ENCODE measurements at places on chromosomes 7 and 10. TPM values are rescaled to one million over a fixed set of nuclear protein-coding genes. Genes with fewer than 3 reads are reported as not detected.

PCDH15 gene
- total RNA-seq = not detected

ELFN1 gene
- not detected for total RNA-seq

CFAP70 gene
- total RNA-seq = 0.50 TPM

SFRP5 gene
- total RNA-seq = not detected

DNA sequence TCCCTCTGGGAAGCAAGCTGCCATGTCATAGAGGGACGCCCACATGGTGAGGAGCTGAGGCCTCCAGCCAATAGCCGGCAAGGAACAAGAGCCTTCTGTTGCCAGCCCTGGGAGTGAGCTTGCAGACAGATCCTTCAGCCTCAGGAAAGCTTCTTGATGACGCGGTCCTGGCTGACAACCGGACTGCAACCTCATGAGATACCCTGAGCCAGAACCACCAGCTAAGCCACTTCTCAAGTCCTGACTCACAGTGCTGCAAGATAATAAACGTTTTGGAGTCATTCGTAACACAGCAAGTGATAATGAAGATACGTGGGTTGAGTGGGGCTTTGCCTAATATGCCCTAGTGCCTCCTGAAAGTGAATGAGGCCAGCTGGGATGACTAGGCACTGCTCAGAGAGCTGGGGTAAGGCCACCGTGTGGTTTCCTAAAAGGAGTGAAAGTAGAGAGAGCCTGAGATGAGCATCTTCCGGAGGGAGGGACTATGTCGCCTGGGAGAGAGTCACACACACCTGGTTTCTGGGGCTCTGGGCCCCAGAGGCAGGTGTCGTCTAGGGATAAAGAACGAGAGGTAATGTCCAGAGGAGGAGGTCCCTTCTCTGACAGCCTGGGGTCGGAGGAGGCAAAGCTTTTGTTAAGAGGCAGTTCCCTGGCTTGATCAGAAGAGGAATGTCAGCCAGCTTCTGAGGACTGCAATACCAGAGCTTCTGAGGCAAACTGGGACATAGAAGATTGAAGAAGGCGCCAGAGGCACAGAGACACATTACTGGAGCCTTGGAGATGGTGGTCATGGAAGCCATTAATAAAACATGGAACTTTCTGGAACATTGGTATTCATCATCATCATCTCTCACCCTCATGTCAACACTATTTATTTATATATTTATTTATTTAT, 53.6 kb downstream of the PYROXD2 start:
- DNase-seq = no peak
- no peak overlapping the region for H3K4me3 ChIP-seq
- no peak overlapping the region for H3K27ac ChIP-seq
- no peaks in the 10 kb centered on the region for H3K36me3 ChIP-seq

GRCh38 chr10:26681076-26681475, 16.4 kb upstream of the PDSS1 start:
- peaks cover 5% of the 10 kb centered on the region for H3K4me1 ChIP-seq
- no peak overlapping the region for H3K4me3 ChIP-seq
- DNase-seq = no peak
- no peak overlapping the region for H3K27ac ChIP-seq

- H3K27me3 ChIP-seq = peaks cover 3% of the 10 kb centered on the region
- no peak overlapping the region for H3K4me3 ChIP-seq
- no peaks in the 10 kb centered on the region for H3K4me1 ChIP-seq
- H3K36me3 ChIP-seq = no peaks in the 10 kb centered on the region
- H3K27ac ChIP-seq = no peak overlapping the region
Observed at GRCh38 chr7:20351901-20352300, 21.2 kb downstream of the ITGB8 start.

DNA sequence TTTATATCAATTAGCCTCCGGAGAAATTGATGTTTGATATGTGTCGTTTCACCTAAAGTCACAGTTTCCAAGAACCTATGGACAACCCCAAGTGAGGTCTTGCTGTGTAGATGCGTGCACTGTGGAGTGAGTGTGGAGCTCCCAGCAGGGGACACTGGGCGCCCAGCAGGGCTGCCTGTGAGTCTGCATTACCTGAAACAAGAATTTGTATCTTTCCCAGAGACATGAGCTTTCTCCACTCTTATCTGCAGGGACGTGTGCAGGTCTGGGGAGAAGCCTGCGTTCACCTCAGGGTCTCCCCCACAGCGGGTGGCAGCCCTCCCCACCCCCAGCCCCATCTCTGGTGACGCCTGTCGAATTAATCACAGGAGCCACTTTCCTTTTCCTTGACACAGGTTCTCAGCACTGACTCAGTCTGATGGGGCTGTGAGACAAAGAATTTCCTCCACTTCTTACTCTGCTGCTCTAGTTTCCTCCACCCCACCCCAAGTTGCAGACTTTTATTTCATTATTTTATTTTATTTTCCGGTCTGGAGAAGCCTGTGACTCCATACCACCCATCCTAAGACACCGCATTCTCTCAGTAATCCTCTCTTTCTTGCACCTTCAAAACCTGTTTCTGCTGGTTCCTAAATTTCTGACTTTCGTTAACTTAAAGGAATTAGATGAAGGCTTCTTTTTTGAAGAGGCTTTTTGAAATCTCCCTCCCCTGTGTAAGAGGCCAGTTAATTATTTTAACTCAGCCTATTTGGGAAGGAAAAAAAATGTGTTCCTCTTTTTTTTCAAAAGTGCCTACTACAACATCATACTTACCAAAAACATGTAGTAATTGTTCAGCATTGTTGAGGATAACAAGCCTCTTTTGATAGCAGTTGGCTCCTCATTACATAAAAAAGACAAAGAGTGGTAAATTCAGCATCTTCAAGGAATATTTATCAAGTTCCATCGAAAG, 17.0 kb upstream of the INSIG1 start:
- DNase-seq = no peak
- H3K4me3 ChIP-seq = no peak overlapping the region
- H3K4me1 ChIP-seq = peaks cover 38% of the 10 kb centered on the region
- no peaks in the 10 kb centered on the region for H3K36me3 ChIP-seq

- peaks cover 37% of the 10 kb centered on the region for H3K27me3 ChIP-seq
- H3K4me3 ChIP-seq = no peak overlapping the region
- no peaks in the 10 kb centered on the region for H3K4me1 ChIP-seq
- DNase-seq = no peak
- no peak overlapping the region for H3K27ac ChIP-seq
Observed at GRCh38 chr10:34522546-34522945, 292.6 kb downstream of the PARD3 start.

DNA sequence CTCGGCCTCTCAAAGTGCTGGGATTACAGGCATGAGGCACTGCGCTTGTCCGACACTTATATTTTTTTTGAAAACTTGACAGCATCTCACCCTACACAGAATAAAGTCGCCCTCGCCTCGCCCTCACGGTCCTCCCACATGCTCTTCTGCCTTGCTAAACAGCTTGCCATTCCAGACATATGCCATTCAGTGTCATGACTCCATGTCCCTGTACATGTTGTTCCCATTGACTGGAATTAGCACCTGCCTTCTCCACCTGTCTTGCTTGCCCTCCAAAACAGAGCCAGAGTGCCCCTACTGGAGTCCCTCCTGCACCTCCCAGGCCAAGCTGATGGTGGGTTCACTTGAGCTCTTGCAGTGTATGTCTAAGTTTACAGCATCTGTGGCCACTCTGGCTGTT, 6.2 kb downstream of the NIPSNAP2 start:
- peaks cover 22% of the 10 kb centered on the region for H3K4me1 ChIP-seq
- H3K36me3 ChIP-seq = no peaks in the 10 kb centered on the region

GRCh38 chr7:26143298-26144048, 8.5 kb upstream of the NFE2L3 start:
- H3K4me1 ChIP-seq = no peaks in the 10 kb centered on the region
- H3K27me3 ChIP-seq = peaks cover 11% of the 10 kb centered on the region
- no peak overlapping the region for H3K4me3 ChIP-seq
- DNase-seq = no peak

- peaks cover 13% of the 10 kb centered on the region for H3K4me1 ChIP-seq
- H3K4me3 ChIP-seq = no peak overlapping the region
- H3K36me3 ChIP-seq = peaks cover 21% of the 10 kb centered on the region
- no peak overlapping the region for H3K27ac ChIP-seq
- no peaks in the 10 kb centered on the region for H3K27me3 ChIP-seq
Observed at GRCh38 chr10:12221323-12222298, 25.6 kb downstream of the CDC123 start.

DNA sequence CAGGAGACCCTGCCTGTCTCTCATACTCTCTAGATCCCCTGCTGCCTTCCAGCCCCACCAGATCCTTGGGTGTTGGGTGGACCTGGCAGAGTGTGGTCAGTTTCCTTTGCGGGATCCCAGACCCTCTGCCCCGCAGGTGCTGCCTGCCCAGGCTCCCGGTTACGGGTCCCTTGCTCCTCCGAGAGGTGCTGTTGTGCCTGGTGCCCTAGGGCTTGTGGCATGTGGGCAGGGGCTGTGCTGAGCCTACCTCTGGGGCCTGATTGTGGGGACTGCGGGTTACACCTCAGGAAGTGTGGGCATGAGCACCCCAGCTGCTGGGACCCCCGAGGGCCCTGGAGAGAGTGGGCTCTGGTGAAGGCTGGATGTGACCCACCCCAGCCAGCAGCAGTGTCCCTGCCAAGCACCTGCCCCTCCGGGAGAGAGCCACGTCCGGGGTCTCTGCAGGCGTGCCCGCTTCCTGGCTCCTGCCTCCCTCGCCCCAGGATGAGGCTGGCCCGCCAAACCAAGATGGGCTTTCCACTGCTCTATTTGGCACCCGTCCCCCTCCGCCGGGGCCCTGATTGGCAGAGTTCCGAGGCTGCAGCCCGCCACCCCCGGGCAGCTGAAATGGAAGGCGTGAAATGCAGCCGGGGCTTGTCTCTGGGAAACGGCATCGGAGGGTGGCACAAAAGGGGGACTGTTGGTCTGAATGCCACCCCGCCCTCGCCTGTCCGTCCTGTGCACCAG, 17.0 kb downstream of the CLIP2 start:
- no peaks in the 10 kb centered on the region for H3K36me3 ChIP-seq
- H3K27me3 ChIP-seq = no peaks in the 10 kb centered on the region
- DNase-seq = no peak
- no peak overlapping the region for H3K27ac ChIP-seq
- peaks cover 24% of the 10 kb centered on the region for H3K4me1 ChIP-seq

DNA sequence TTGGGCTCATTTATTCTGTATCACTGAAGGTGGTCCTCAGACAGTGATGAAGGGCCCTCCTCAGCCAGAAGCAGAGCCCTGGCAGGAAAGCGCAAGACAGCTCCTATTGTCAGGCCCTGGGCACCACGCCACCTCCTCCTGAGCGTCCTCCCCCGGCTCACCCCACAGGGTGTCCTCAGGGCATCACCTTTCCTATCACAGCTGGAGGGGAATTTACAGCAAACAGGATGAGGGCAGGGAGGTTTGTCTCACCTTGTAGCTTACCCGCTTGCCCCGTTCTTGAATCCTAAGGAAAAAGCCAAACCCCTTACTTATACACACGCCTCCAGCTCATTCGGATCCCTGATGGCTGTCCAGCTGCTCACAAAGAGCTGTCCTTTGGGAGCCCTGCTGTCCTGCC, 50.2 kb upstream of the LANCL2 start:
- H3K4me3 ChIP-seq = no peak overlapping the region
- DNase-seq = no peak
- no peak overlapping the region for H3K27ac ChIP-seq
- peaks cover 14% of the 10 kb centered on the region for H3K36me3 ChIP-seq
- peaks cover 48% of the 10 kb centered on the region for H3K27me3 ChIP-seq

DNA sequence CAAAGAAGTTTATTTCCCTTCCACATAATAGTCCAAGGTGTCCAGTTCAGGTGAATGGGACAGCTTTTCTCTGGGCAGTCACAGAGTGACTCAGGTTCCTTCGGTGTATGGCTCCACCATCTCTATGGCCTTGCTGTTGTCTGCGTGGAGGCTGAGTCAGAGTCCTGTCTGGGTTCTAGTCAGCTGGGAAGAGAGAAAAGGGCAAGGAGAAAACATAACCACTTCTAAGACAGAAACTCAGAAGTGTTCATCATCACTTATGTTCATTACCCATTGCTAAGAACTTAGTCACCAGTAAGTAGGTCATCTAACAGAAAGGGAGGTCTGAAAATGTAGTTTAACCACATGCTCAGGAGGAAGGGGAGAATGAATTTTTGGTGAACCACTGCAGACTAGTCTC, 32.4 kb upstream of the CCDC7 start:
- no peak overlapping the region for H3K27ac ChIP-seq
- peaks cover 7% of the 10 kb centered on the region for H3K4me1 ChIP-seq
- peaks cover 13% of the 10 kb centered on the region for H3K27me3 ChIP-seq
- peak overlapping the region; percentile 42 for H3K4me3 ChIP-seq
- DNase-seq = no peak

- H3K27me3 ChIP-seq = peaks cover 2% of the 10 kb centered on the region
- H3K36me3 ChIP-seq = no peaks in the 10 kb centered on the region
- no peak overlapping the region for H3K27ac ChIP-seq
- no peaks in the 10 kb centered on the region for H3K4me1 ChIP-seq
- DNase-seq = no peak
Observed at GRCh38 chr10:35723059-35723458, 81.0 kb upstream of the FZD8 start.

- peak within 1 kb of the TSS; percentile 78 for H3K4me3 ChIP-seq
- H3K27me3 ChIP-seq = peaks cover 44% of the 10 kb centered on the region
- H3K4me1 ChIP-seq = peaks cover 30% of the 10 kb centered on the region
Observed at GRCh38 chr7:27147199-27148030, at the start of gene HOXA6. HOXA6 (minus strand) TSS chr7:27147774; CDS start chr7:27147749, 25 bp downstream.

DNA sequence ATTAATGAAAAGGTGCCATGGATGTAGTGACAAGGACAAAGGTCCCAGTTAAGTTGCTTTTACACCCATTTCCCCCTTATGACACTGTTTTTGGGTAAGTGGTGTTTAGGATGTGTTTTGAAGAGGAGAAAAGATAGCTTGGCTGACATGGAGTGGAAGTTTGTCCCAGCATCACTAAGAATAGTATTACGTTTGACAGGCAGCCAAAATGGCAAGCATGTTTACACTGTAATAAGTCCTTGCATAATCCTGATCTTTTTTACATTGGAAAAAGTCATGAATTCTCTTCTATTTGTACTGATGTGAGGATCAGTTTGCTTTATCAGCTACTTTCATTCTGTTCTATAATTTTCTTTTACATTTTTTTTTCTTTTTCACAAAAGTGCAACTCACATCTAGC, 137.8 kb downstream of the CHRM2 start:
- no peaks in the 10 kb centered on the region for H3K27me3 ChIP-seq
- H3K27ac ChIP-seq = no peak overlapping the region
- no peaks in the 10 kb centered on the region for H3K4me1 ChIP-seq
- DNase-seq = no peak

DNA sequence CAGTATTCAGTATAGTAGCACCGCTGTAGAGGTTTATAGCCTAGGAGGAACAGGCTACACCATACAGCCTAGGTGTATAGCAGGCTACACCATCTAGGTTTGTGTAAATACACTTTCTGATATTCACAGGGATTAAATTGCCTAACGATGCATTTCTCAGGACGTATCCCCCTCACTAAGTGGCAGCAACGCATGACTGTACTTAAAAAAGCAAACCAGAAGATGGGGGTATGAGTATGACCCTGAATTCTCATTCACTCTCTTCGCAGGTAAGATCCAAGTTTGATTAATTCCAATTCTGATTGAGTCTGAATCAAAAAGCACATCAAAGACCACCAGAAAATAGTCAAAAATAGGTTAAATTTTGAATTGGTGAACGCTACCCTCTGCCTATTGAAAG, 972 bp downstream of the ORC5 start:
- H3K27me3 ChIP-seq = peaks cover 6% of the 10 kb centered on the region
- peak overlapping the region; percentile 88 for H3K27ac ChIP-seq
- no peak for DNase-seq
- H3K4me1 ChIP-seq = peaks cover 32% of the 10 kb centered on the region
- H3K4me3 ChIP-seq = peak overlapping the region; percentile 97
- peaks cover 29% of the 10 kb centered on the region for H3K36me3 ChIP-seq

- H3K36me3 ChIP-seq = no peaks in the 10 kb centered on the region
- peaks cover 12% of the 10 kb centered on the region for H3K4me1 ChIP-seq
- no peak overlapping the region for H3K4me3 ChIP-seq
- no peak for DNase-seq
- H3K27me3 ChIP-seq = peaks cover 19% of the 10 kb centered on the region
- no peak overlapping the region for H3K27ac ChIP-seq
Observed at GRCh38 chr7:6532516-6532915, 18.7 kb downstream of the GRID2IP start.
